ENCODE measurements at places on chromosomes 3 and 15.
A peak's percentile ranks its signal among the peaks of the same experiment; 100 is the strongest.

- DNase-seq = no peak
Observed at GRCh38 chr3:34957677-34958076, 681.6 kb upstream of the ARPP21 start.

DNA sequence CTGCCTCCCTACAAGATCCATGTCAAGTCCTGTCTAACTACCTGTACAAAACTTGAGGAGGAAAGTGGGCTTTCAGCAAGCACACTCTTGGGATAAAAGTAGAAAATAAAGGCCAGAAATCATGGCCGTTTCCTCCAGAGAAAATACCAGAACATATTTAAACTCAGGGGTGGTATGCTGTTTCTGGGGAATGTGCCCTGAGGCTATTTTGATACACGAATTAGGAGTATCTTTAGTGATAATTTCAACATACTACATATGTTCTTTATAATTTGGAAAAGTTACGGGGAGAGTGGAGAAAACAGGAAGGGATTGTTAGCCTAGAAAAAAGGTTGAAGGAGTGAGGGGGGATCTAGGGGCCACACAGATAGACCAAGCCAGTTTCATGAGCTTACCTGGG is 18.7 kb upstream of the PDCD6IP start:
- DNase-seq = no peak

GRCh38 chr3:195263925-195264600 is 6.9 kb downstream of the XXYLT1 start:
- DNase-seq = peak; percentile 64

GRCh38 chr3:179672918-179673317 is 20.1 kb downstream of the USP13 start:
- no peak for DNase-seq

DNA sequence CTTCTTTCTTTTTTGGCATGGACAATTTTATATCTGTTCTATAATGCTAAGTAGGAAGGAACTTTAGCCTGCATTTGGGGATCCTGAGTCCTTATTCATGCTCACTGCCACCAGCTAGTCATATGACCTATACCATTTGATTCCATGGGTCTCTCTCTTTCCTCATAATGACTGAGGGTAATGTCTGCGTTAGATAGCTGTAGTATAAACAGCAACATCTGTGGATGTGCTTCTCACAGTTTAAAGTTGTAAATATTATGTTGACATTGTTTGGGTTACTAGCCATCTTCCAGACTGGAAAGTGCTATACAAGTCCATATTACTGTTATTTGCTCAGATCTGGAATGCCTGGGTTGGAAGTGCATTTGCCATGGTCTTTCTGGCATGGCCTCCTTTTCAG is 274.9 kb upstream of the SEMA6D start:
- no peak for DNase-seq

- DNase-seq = no peak
Observed at GRCh38 chr3:113295463-113295862, 84.1 kb downstream of the BOC start.

DNA sequence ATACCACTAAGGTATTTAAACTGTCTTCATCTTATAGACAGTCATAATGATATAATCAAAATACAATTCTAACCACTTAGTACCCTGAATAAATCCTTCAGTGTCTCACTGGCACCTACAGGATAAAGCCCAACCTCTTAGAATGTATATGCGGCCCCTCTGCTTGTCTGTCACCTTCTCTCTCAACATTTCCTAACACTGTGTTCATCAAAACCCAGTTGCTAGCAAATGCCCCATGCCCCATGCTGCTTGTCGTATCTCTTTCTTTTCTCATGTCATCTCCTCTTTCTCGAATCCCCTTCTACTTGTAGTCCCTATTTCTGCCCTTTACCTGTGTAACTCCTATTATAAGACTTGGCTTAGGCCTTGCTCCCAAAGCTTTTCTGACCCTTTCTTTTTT is 24.6 kb upstream of the PLSCR4 start:
- DNase-seq = no peak

DNA sequence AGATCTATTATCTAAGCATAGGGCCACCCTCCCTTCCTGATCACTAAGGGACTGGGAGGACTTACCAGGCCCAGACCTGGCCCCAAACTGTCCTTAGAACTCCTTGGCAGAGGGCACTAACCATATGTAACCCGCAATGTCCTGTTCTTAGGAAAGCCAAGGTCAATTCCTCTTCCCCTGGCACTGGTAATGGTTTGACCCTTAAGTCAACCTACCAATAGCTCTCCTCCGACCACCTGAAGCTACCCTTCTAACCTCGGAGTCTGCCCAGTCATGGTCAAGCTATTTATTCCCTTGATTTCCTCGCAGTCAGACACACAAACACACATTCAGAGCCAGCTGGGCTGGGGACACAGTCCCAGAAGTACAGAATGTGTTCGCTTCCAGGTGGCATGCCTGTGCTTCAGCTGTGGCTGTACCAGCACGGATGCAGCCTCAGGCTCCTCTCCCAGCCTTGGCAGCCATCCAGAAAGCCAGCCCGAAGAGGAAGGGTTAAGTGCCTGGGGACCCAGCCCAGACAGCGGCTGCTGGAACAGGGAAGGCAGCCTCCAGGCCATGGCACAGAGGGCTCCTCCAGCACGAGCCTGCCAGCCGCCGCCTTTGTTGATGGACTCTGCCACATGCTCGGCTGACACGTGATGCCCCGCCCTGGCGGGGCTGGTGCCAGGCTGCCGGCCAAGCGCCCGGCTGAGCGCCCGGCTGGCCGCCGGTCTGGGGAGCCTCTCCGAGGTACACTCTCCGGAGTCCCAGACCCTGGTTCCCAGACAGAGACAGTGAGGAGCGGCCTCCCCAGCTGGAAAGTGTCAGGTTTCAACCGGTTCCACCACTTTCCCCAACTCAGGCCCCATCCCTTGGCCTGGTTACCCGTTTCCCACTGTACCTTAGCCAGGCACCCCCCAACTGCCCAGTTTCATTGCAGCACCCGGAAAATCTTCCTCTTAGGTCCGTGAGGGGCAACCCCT is 5.5 kb downstream of the BMF start:
- DNase-seq = peak; percentile 84

DNA sequence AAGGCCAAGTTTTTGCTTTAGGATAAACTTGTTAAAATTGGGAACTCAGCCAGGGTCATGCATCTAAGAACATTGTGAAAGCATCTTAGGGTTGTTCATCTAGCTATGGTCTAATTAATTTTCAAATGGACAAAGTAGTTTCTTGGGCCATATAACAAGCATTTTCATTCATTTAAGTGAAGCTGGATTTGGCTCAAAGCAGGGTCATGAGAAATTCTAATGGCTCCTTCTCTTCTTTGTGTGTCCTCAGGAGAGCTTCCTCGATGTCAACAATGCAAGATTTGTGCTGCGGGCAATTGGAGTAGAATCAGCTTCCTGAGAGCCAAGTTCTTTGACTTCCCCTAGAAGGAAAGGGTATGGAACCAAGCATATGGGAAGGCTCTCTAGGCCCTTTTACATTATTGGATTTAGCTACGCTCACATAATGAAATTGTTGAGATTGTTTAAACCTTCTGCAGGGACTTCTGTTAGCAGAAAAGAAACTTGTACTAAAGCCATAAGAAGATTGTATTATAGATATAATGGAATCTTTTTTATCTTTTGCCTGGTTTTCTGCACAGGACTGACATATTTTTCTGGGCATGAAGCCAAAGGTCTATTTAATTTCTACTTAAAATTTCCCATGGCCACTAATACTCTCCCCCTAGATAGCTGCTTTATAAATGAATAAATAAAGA is 1.8 kb upstream of the SAMMSON start:
- no peak for DNase-seq

GRCh38 chr3:195914648-195915473 is 6.5 kb upstream of the TNK2 start:
- DNase-seq = peak; percentile 100

DNA sequence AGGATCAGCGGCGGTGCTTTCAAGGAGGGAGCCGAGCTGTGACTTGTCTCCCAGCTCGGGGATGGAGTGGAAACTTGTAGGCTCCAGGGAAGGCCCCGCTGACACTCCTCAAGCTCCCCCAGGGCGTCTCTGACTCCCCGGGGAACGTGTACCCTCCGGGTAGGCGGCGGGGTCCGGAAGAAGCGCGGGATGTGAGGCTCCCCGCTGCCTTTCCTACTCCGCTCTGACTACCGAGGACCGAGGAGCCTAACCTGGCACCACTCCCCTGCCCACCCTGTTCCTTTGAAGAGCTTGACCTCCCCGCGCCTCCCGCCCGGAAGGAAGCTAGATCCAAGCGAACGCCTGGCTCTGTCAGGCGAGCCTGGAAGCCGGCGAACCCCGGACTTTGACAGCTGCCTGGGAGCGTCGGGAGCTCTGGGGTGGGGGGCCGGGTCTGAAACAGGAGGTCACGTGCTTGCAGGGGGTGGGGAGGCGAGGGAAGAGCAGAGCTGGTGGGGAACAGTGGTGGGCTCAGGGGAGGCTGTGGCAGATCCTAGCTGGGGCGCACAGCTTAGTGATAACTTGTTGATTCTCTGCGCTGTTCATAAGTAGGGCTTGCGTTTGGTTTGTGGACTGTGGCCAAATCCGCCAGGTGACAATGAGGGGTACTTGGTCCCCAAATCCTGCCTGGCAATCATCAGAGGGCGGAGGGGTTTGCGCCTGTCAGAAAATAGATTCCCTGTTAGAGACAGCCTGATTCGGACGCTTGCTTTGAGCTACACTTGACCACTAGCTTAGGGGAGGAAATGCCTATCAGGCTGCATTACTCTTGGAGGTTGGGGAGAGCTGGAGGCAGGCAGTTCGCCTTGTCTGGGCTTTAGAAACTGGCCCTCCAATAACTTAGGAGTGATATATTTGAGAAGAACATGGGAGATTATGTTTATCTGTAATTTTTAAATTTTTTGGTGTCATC is 1.2 kb downstream of the CLSTN2 start:
- DNase-seq = peak; percentile 34

- no peak for DNase-seq
Observed at GRCh38 chr3:52697632-52697965, 8.0 kb downstream of the GLT8D1 start.

DNA sequence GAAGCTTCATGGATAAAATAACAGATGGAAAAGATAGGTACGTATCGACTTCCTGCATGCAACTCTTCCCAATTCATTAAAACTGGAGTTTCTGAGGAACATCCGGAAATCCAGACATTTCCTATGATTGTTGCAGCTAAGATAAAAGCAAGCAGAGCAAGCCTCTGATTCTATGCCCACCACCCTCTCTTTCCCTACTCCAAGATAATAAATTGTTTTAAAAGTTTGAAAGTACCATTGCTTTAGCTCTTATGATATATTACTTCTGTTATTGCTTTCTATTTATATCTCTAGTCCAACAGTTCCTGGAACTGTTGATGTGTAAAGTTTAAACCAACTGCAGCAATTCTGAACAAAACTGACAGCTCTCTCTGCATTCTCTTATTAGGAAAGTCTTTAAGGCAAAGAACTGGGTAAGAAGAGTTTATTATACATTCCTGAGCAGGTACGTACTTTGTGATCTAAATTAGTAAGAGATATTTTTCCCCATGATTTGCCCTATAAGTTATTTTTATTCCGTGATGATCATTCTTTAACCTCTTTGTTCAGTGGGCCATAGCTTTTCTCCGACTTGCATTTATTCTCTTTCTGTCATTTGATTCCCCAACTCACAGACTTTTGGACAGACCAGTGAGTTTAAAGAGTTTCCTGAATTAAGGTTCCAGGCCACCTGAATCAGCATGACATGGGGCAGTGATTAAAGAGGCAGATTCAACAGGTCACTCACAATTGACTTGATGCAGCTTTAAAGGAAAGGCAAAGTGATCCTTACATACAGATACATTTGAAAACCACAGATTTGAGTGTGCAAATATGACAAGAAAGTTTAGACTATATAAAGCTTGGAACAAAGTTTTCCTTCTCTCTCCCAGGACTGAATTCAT is 94.2 kb upstream of the THRB start:
- no peak for DNase-seq

GRCh38 chr15:80974914-80975313 is 14.7 kb downstream of the MESD start:
- DNase-seq = no peak

DNA sequence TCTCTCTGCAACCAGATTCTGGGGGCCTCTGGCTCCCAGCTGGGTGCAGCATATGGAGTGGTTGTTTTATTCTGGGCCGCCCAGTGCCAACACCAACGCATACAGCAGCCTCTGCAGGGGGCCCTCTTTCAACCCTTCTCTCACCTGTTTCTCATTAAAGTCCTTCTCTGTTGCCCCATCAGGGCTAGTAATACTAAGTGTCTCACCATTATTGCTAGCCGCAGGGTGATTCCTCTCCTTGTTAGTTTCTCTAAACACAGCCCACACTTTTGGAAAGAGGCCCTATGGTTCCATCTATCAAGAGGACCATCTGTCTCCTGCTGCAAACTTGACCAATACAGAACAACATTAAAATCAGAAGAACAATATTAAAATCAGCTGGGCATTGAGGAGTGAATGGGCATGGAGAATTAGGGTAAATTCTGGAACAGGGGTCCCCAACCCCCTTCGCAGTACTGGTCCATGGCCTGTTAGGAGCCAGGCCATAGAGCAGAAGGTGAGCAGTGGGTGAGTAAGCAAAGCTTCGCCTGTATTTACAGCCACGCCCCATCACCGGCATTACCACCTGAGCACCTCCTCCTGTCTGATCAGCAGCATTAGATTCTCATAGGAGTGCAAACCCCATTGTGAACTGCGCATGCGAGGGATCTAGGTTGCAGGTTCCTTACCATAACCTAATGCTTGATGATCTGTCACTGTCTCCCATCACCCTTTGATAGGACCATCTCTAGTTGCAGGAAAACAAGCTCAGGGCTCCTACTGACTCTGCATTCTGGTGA is 36.5 kb downstream of the ALS2CL start:
- DNase-seq = peak; percentile 35

DNA sequence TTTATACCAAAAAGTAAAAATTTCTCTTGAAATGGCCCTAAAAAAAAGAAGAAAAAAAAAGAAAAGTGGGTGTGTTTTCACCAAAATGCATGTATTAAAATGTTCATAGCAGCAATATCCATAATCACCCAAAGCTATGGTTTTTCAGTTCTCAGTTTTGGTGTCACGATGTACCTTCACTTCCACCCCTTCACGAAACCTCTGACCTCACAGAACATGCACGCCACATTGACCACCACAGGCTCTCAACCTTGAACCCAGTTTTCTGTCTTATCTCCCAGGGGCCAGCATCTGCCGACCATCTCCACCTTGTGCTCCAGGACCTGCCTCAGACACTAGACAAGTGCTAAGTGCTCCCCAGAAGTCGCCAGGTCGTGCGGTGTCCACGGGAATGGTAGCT is 30.4 kb downstream of the COLQ start:
- DNase-seq = no peak

GRCh38 chr3:142850395-142851023 is 38.4 kb downstream of the PCOLCE2 start:
- peak; percentile 76 for DNase-seq

GRCh38 chr3:123637131-123637530 is 52.3 kb upstream of the HACD2 start:
- no peak for DNase-seq

GRCh38 chr15:93174836-93175235 is 85.8 kb upstream of the RGMA start:
- no peak for DNase-seq

Measured in foreskin keratinocyte (primary cell).